ENCODE measurements at places on chromosomes 4 and X.

DNA sequence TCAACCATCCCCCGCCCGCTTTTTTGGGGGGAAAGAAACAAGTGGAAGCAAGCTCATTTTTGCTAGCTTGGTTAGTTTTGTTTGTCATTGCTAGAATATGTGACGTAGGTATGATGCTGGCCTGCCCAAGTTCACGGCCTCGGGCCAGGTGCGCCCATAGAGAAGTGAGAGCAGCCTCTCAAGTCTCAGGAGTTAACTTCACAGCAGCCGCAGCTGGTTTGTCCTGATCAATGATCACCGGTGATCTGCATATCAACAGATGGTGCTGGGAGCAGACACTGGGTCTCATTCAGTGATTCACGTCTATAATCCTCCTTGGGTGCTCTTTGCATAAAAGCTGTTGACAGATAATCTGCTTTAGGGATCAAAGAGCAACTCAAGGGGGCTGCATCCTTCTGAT, 50.1 kb downstream of the ENPP6 start:
- no peak for DNase-seq

GRCh38 chr4:128660361-128661215, 148.9 kb upstream of the JADE1 start:
- DNase-seq: no peak

DNA sequence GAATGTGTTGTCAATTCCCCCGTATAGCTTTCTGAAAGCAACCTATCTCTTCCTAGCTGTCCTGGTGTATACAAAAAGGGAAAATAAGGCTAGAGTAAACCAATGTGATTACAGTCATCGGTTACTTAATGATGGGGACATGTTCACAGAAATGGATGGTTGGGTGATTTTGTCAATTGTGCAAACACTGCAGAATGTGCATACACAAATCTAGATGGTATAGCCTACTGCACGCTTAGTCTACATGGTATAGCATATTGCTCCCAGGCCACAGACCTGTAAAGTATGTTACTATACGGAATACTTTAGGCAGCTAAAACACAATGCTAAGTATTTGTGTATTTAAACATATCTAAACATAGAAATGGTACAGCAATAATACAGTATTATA, 5.1 kb downstream of the DTHD1 start:
- DNase-seq: no peak

DNA sequence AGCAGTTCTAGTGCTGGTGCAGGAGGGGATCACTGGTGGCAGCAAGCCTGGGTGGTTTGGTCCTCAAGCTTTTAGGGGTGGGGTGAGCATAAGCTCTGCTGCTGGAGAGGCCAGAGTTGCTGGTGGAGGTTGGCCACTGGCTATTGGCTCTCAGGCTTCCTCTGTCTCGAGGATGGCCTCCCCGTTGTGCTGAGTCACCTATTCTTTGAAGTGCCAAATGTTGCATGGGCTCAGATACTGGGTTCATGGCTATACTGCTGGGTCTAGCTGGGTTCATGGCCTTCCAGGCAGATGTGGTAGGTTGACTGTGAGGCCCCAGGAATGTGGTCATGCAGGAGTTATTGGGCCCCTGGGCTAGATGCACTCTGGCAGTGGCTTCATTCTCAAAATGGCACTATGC, 466.3 kb downstream of the NAF1 start:
- no peak for DNase-seq

- no peak for DNase-seq
These were observed 16.9 kb upstream of the GAGE10 start for GRCh38 chrX:49286581-49286980.

GRCh38 chrX:69038188-69038587, 127.1 kb downstream of the PJA1 start:
- DNase-seq: no peak

GRCh38 chr4:188941524-188942119, 802.4 kb downstream of the TRIML1 start:
- DNase-seq: no peak

GRCh38 chr4:166499820-166500219, 626.8 kb downstream of the TLL1 start:
- DNase-seq: no peak

GRCh38 chrX:9738151-9738550, 27.5 kb downstream of the GPR143 start:
- no peak for DNase-seq

DNA sequence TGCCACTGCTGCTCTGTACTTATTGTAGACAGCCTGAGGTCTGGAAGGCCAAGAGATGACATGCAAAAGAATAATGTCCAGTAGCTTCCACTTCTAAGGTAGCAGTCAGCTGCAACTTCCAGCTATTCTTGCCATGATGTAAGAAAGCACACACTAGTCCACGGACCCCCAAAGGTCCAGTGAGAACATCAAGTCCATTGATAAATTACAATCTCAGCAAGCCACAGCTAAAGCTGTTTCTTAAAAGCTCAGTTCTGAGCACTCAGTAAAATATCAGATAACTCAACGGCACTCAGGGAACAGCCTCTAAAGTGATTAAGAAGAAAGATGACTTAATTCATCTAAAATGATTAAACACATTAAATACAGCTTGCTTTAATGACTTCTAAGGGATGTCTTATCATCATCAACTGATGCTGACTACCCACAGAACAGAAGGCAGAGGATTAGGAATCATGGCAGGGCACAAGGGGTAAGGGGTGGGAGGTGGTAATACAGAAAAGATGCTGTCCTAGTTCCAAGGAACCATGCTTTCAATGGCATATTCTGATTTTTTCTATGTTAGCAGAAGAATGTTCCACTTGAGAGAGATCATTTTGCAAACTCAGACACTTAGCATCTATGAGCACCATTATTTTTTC, 99.1 kb upstream of the CBR4 start:
- no peak for DNase-seq

GRCh38 chrX:7147413-7147977, at the start of gene STS:
Gene STS, plus strand, starts transcription at chrX:7147712. Its CDS starts 105,488 bp downstream, at chrX:7253200.
- DNase-seq: no peak

- DNase-seq: no peak
These were observed 174.2 kb upstream of the JADE1 start for GRCh38 chr4:128635141-128635954.

DNA sequence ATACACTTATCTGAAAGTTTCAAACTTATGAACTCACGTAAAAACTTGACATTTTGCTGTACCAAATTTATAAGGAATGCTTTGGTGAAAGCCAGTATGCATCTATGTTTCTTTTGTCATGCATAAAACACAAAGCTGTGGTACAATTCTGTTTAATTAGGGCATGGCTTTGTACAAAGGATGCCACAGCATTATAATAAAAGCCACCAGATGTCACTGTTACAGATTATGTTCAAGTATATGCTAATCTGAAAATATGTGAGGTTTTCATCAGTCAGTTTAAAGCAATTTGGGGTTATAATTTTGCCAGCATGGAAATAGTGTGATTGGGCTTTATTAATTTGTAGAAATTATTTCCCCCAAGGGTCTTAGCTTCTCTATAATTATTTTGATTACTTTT, 69.0 kb downstream of the ATOH1 start:
- DNase-seq: no peak

DNA sequence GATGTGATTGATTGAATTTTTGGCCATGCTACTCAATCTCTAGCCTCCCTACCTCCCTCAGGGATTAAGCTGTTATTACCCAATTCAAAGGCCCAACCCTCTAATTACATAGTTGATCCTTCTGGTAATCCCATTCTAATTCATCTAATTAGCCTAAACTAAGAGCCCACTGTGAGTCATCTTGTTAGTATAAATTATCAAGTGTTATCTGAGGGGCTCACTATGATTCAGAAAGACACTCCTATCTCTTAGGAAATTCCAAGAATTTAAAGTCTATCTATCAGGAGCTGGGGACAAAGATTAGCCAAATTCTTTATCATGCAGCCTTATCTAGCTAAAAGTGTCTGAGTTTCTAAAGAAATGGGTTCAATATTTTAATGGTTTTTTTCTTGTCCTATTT, 32.9 kb upstream of the VEGFC start:
- no peak for DNase-seq

GRCh38 chrX:34560180-34560579, 96.9 kb downstream of the TMEM47 start:
- no peak for DNase-seq
